Activated T-helper 1 cell treated with anti-CD3 and anti-CD28 coated beads, Interleukin-2, amount 50 U/mL, for 16 hours (primary cell): ENCODE measurements at places on chromosomes 13 and 19.

- DNase-seq, result no peak
Observed at GRCh38 chr13:30738526-30739236, 3.3 kb downstream of the ALOX5AP start.

GRCh38 chr19:31100981-31101380 is 248.3 kb downstream of the TSHZ3 start:
- DNase-seq, result no peak

DNA sequence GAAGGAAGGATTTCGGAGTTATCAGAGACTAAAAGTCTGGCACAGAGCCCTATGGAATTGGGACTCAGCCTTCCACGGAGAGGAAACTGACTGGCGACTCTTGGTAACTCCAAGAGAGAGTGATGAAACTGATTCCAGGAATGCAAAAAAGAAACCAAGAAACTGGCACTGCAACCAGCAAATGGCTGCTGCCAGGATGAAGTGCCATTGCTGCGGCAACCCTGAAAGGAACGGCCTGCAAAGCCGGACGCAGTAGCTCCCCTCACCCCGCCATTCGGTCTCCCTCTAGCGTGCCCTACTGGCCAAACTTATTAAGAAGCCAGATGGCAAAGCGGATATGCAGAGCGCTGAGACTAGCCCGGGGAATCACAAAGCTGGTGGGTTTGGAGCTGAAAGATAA is 236.0 kb downstream of the PCDH9 start:
- DNase-seq, result no peak

GRCh38 chr13:23618341-23618740 is 48.1 kb downstream of the TNFRSF19 start:
- no peak for DNase-seq

- no peak for DNase-seq
Observed at GRCh38 chr19:5929625-5930024, 15.6 kb downstream of the CAPS start.

DNA sequence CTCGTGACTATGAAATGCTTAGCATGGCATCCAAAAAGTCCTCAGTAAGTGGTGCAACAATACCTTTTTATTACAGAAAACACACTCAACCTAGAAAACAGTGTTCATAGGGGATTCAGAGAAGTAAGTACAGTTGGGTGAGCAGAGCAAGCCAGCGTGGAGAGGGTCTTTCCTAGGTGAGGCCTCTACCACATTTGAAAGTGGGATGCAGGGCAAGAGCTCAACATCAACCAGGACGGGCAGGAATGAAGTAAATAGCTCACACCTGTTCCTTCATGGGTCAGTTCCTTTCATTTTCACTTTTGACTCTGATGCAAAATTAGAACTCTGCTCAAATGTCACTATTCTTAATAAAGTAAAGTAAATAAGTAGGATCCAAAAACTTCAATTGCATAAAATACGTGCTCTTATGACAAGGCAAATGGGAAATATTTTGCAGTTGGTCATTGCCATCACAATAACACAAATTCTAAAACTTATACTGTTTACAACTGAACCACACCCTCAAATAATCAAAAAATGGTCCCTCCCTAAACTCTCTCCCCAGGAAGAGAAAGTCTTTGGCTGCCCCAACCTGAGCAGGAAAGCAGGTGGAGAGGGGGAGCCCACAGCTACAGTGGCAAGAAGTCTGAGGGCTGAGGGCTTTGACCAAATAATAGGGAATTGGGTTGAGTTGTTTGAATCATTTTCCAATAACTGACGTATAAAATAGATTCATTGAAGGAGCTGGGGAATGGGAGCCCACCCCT is 20.2 kb downstream of the CHAMP1 start:
- no peak for DNase-seq

- DNase-seq, result no peak
Observed at GRCh38 chr13:44810061-44810840, 179.0 kb downstream of the NUFIP1 start.

DNA sequence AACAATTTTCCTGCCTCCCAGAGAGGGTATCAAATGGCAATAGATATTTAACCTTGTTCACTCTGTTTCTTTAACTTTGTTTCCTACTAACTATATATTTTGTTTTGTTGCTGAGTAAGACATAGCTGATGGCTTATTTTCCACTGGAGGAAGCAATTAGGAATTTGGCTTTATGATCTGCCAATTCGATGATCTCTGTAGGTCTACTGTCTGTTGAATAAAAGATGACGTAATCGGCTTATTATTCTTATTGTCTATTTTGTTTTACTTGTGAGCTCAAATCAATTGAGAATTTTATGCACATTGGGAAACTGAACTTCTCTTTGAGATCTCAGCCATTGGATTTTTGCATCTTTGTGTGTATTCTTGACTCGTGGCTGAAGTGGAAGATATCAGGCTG is 862.6 kb downstream of the EFNB2 start:
- DNase-seq, result no peak

DNA sequence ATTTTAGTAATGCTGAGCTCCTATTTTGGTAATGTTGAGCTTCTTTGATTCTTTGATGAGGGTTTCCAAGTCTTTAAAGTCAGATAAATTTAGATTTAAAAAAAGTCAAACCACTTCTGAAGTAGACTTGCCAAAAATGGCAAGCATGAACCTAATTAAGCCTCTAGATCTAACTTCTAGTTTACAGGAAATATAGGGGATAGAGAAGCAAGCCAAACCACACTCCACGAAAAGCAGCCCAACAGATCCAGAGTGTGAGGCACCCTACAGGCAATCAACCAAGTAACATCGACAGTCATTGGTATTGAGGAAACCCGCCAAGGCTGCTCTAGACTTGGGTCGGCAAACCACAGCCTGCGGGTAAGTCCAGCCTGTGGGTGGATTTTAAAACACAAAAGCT is 3.7 kb downstream of the GGACT start:
- DNase-seq, result no peak

- DNase-seq, result peak; percentile 74
Observed at GRCh38 chr19:11242864-11243797, 3.7 kb downstream of the ANGPTL8 start.

GRCh38 chr19:48714759-48715675 is 4.5 kb downstream of the MAMSTR start:
- no peak for DNase-seq

DNA sequence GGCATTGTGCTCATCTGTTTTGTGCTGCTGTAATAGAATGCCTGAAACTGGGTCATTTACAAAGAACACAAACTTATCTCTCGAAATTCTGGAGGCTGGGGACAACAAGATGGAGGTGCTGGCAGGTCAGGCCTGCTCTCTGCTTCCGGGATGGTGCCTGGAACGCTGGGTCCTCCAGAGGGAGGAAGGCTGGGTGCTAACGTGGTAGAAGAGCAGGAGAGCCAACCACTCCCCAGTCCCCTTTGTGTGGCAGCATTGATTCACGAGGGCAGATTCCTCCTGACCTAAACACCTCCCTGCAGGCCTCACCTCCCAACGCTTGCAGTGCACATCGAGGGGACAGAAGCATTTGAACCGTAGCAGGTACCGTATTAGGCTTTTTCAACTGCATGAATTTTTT is 34.1 kb upstream of the TFDP1 start:
- no peak for DNase-seq

DNA sequence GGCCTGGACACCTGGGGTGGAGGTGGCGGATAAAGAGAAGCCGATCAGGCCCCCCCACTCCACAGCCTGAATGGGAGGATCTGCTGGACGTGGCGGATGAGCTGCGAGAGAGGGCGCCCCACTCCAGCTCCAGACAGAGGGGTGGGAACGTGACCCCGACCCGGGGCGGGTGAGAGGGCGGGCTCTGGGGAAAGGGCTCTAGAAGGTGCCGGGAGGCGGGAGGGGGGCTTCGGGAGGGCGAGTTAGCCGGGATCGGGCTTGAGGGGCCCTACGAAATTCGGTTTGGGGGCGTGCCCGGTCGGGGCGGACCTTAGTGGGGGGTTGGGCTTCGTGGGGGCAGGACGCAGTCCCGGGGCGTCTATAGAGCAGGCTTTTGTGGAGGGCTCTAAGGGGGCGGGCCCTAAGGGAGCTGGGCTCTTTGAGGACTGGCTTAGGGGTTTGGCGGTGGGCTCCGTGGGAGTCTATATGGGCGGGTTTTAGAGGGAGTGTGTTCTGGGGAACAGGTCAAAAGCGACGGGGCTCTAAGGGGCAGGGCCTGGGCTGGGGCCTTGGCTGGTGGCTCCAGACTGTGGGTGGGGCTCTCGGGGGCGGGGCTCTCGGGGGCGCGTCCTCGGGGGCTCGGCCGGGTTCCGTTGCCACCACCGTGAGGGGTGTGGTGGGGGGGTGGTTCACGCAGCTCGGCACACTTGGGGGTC is 4.1 kb upstream of the NANOS3 start:
- DNase-seq, result no peak

- no peak for DNase-seq
Observed at GRCh38 chr19:53671663-53672062, 39.9 kb downstream of the DPRX start.

DNA sequence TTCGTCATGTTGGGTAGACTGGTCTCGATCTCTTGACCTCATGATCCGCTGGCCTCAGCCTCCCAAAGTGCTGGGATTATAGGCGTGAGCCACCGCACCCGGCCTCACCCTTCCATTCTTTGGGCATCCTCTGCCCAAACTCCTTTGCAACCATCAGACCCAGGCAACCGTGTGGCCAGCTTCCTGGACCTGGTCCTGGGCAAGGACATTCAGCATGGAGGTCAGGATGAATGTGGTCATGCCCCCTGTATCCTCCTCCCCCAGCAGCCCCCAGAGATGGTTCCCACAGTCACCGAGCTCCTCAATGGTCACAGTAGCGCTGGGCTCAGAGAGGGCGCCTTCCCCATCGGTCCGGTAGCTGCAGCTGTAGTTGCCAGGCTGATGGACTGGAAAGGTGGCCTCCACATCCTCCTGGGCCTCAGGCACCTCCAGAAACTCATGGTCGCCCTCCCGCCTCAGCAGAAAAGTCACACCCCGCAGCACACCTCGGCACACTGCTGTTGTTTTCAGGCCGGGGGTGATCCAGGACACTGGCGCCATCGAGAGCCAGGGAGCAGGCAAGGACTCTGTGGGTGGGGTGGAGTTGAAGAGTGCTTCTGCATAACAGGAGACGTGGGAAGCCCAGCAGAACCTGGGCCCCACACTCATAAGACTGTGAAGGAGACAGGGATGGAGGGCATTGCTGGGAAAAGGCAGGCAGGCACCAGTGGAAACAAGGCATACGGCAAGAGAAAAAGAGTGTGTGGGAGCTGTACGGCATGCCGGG is 1.1 kb downstream of the A1BG start:
- no peak for DNase-seq

- no peak for DNase-seq
Observed at GRCh38 chr13:99614465-99614885, 113.2 kb downstream of the TM9SF2 start.

DNA sequence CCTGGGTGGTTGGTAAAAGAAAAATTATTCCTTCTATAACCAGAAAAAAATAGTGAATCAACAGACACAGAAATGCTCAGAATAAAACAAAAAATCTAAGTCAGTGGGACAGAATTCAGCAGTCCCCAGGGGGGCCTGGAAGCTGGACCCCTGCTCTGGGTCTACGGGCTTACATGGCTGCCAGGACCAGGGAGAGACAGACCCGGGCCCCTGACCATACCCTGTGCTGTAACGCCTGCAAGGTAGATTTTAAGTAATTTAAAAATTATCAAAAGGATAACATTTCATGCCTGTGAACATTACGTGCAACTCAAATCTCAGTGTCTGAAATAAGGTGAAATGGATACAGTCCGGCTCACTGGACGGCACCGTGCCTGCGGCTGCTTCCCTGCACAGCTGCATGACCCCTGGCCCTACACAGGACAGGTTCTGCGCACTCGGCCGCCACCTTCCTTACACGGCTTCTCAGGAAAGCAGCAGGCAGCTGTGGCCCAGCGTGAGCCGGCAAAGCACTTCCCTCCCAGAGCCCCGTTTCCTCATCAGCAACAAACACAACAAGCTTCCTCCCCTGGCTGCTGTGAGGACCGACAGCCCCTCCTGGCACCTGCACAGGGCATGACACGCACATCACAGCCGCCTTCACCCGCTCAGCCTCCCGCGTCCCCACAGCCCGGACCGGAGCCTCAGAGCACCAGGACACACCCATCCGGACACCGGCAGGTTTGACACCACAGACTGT is 22.2 kb downstream of the RASA3 start:
- DNase-seq, result peak; percentile 66

GRCh38 chr13:25253702-25254101 is 33.6 kb downstream of the MTMR6 start:
- DNase-seq, result no peak

- DNase-seq, result no peak
Observed at GRCh38 chr13:99172951-99173350, 27.7 kb upstream of the UBAC2 start.

GRCh38 chr13:44693156-44693764 is 117.1 kb upstream of the TSC22D1 start:
- DNase-seq, result no peak

- DNase-seq, result no peak
Observed at GRCh38 chr13:40152145-40152544, 496.7 kb downstream of the COG6 start.

DNA sequence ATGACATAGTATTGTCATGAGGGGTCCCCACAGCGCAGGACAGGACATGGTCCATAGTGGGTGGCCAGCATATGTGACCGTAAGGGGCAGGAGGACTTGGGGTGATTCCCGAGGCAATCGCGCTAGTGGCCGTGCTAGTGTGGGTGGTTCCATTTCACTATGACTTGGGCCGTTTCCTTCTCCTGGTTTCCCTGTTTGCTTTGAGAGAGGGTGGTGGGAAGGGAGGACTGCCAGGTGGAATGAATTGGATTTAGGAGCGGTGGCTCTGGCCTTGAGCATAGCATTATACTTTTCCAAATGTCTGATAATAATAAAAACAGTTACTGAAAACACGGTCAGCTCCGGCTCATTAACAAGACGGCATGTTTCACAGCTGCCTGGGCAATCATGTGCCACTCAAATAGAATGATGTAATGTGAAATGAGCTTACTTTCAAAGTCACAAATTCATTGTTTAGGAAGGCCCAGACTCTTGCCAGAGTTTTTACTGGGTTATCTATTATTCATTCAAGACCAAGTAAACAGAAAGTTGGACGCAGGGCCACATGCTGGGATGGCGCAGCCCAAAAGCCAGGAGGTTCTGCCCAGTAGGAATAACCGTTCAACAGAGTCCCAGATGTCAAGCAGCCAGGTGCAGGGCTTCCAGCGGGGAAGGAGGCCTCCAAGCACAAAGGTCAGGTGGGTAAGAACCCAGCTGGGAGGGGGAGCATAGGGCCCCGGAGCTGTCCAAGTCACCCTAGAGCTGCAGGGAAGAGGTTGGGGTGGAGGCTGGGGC is 19.6 kb upstream of the SLC15A1 start:
- no peak for DNase-seq
